NCI-H2107 (cell line): ENCODE measurements at places on chromosomes 11 and 22.

DNA sequence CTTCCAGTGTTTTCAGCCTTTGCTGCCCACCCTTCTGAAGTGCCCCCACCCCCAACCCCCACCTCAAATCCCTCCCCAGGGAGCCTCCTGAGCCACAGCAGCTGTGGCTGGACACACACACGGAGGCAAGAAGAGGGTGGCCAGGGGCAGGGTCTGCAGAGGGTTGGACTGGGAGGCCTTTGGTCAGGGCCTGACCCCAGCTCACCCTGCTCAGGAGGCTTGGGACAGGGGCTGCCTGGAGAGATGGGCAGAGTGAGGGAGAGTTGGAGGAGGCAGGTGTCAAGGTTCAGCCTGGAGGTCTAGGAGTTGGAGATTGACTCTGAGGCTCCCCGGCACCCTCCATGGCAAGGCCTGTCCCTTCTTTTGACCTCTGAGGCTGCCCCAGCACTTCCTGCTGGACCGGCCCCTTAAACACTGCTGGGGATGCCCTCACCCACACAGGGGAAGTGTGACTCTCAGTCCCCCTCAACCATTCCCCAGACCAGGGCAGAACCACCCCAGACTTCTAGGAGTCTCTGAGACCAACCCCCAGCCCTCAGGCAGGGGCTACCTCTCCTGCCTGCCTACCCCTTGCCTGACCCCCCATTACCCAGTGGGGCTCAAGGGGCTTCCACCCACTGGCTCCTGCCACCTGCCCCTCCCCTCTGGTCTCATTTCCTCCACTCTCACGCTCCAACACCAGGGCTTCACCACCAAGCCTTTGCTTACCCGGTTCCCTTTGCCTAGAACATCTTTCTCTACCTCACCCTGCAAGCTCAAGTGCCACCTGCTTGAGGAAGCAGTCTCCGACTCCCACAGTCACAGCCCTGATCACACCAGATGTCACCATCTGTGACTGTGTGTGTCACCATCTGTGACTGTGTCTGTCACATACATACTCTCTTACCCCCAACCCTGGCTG lies 8.6 kb downstream of the ARAP1 start:
- DNase-seq: no peak

GRCh38 chr22:49823289-49824045 lies 4.2 kb downstream of the BRD1 start:
- no peak for DNase-seq

DNA sequence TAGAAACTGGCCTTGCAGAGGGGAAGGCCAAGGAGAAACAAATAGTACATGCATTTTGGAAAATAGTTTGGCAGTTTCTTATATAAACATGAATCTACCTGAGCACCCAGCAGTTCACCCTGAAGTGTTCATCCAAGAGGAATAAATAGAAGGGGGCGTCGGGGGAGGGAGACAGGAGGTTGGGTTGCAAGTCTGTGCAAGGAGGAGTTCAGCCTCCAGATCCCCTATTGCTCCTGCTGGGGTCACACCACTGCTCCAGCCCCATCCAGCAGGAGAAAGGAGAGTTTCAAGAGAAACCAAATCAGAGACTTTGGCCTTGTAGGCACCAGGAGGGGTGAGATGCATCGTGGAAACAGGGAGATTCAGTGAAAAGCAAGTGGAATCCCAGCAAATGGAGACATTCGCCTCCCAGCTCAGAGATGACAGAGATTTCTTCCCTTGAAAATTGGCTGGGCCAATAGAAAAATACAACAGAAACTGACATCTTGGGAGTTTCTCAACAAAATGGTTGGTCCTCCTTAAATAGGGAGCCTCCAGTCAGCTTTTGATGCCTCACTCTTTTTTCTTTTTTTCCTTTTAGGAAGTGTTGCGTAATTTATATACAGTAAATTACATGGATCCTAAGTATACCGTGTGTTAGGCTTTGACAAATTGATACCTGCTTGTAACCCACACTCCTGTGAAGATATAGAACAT lies 34.1 kb downstream of the OTOG start:
- no peak for DNase-seq

DNA sequence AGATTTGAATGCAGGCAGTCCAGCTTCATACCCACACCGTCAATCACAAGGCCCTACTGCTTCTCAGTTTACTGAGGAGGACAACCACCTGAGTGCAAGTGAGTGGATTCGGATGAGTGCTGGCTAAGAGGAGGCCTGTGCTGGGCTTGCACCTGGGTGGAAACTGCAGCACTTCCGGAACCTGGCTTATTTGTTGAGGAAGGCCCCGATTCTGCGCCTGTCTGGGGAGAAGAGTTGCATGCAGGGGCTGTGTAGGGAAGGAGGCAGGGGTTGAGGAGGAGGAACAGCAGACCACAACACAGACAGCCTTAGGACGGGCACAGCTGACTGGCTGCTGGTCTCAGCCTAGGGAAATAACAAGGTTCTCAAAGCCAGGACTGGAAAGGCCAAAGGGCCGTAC lies 20.8 kb downstream of the ABTB2 start:
- DNase-seq: no peak

DNA sequence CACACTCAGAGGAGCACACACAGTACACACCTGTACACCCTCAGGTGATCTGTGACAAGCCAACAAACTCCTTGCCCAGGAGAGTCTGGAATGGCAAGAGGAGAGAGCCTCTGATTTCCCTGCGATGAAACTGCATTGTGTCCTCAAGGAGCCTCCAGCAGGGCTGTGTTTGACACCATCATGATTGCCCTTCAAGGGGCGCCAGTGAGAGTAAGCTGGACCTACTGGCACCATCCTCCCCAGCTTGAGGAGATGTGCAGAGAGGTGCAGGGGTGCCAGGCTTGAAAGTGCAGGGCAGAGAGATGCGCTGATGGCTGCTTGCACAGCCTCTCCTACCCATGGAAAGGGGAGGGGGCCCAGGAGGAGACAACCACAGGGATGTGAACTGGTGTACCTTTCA lies 188.8 kb upstream of the CADM1 start:
- no peak for DNase-seq

- DNase-seq: no peak
These were observed 20.8 kb downstream of the HSPA8 start for GRCh38 chr11:123041185-123041584.

DNA sequence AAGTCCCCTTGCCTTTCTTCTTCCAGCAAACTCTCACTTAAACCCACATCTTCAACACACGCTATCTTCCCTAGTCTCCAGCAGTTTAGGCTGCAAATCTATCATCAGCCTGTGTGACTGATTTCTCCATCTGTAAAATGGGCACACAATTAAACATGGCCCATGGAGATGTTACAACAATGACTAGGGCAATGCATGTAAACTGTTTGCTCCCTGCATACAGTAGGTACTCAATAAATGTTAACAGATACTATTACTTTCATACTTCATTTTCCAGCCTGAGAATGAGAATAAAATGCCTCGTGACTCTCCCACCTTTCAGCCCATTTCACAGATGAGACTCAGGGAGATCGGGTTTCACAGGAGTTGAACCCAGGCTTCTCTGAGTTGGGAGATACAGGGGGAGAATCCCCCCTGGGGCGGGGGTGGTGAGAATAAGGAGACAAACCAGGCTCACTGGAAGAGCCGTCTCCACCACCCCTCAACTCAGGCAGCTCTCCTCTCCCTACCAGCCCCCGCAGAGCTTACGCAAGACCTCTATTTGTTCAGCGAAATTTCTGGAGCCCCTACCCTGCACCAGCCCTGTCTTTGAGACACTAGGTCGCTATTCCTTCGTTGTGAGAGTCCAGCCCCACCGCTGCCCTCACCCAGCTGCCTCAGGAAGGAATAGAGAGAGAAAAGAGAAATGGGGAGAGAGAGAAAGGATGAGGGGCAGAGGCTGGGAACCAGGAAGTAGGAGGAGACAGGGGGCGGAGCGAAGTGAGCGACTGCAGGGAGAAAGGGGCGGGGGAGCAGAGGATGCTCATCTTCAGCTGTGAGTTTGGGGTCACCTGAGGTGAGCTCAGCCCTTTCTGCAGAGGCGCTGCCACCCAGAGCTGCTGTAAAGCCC lies 42.1 kb upstream of the KLHL35 start:
- no peak for DNase-seq

DNA sequence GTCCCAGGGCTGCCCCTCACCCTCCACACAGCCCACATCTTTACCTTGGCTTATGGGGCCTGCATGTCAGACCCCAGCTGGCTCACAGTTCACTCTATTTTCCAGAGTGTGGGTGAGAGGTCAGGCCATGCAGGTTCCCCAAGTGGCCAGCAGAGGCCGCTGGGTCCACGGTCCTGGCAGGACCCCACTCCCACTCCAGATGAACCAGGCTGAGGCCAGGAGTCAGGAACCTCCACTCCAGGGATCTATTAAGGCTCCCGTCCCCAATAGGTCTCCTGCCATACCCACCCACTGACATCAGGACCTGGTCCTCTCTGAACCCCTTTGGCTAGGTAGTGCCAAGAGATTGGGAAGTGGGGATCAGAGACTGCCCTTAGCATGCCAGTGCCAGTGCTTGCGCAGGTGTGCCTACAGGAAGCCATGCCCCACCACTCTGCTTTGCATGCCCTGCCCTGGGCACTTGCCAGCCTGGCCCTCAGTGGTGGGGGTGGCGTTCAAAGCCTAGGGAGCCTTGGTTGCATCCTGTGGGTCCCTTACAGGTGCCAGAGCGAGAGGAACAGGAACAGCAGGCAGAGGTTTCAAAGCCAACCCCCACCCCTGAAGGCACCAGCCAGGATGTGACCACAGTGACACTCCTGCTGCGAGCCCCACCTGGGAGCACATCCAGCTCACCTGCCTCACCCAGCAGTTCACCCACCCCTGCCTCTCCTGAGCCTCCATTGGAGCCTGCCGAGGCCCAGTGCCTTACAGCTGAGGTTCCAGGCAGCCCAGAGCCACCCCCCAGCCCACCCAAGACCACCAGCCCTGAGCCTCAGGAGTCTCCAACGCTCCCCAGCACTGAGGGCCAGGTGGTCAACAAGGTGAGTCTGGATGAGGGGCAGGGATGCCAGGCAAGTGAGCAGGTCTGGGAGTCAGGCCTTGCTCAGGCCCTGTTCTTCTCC lies 8.3 kb downstream of the SMTN start:
- DNase-seq: no peak

DNA sequence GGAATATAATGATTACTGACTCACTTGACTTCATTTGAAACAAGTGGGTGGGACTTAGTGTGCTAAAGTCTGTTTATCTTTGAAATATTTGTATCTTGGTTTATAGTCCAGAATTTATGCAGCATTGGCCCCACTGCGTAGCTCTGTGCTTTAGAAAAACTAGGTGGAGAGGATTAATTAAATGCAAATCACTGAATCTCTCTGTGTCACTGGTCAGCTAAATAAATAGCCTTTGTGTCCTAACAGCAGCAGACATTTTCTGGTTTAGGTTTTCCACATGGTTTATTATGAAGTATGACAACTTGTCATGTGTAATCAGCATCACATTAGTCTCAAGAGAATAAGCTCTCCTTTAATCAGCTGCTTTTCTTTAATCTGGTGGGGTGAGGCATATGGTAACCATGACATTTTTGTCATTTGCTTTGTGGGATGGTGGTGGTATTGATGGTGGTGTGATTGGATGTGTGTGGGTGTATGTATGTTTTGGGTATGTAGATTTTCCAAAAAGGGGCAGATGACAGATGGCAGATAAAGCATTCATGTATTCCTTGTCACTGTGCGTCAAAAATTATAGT lies 33.9 kb downstream of the BCL2L13 start:
- no peak for DNase-seq

DNA sequence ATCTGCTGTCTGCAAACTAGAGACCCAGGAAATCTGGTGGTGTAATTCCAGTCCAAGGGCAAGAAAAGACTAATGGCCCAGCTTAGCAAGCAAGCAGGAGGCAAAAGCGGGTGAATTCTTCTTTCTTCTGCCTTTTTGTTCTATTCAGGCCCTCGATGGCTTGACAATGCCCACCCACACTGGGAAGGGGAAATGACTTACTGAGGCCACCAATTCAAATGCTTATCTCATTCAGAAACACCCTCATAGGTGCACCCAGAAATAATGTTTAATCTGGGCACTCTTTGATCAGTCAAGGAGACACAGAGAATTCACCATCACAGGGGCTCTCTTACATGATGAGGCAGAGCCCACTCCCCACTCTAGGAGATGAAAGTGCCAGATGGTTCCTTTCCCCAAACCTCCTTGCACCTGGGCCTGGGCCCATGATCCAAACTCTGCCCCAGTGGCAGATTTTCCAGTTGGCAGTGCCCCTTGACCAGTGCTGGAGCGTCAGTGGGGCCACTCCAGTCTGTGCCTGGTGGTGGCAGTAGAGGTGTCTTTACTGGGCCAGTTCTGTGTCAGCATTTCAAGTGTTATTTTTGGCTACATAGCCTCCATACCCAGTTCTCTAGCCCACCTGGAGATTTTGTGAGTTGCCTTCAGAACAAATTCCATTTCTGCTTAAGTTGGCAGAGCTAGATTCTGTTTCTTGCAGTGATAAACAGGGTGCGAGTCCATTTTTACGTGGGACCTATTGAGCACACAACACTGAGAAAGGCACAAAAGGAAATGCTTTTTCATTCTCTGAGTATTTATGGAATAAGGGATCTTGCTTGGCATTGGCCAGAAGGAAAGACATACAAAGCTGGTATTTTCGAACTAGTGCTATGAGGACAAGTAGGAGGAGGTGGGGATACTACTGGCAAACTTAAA lies 7.5 kb downstream of the ELMOD1 start:
- no peak for DNase-seq

DNA sequence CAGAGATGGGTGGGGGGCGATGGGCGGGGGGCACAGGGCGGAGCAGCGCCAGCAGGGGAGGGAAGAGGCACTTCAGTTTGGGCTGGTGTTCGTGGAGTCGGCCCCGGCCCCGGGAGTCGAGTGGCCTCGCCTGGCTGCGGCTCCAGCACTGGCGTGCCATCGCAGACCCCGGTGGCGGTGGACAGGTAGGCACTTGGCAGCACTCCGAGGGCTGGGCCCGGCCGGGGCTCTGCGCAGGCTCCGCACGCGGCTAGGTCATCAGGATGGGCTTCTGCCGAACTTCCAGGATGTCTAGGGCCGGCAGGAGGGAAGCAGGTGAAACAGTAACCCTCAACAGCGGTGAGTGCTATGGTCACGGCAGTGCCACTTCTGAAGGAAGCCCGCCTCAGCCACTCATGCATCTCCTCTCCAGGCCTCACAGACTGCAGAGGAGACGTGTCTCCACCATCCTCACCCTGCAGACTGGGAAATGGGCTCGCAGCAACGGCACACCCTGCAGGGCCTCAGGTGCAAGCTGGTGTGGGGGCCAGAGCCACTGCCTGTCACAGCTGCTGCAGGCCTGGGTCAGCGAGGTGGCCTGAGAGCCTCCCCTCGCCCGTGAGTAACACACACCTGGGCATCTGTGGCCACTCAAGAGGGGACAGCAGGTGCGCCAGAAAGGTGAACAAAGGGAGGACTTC lies 33.3 kb downstream of the NUP50 start:
- DNase-seq: no peak
